ENCODE measurements at places on chromosomes 1 and 21.
A peak's percentile ranks its signal among the peaks of the same experiment; 100 is the strongest.

- DNase-seq: no peak
Observed at GRCh38 chr1:7785108-7785507, 1.0 kb downstream of the PER3 start.

DNA sequence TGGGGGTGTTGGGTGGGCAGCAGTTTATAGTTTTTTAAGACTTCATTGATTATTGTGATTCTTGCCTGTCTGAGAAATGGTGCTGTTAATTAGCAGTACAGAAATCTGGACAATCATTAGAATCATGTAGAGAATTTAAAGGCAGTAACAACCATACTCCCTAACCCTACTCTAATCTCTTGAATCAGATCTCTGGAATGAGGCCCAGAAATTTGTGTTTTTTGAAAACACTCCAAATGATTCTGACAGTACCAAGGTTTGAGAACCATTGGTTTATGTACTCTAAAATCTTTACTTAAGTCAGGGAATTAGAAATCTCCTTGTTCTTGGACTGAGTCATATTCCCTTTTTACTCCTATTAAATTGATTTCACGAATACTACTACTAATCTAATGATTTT lies 24.0 kb downstream of the FNBP1L start:
- DNase-seq: no peak

- no peak for DNase-seq
Observed at GRCh38 chr1:236009857-236010256, 55.0 kb downstream of the NID1 start.

- DNase-seq: no peak
Observed at GRCh38 chr1:175094626-175095025, 27.0 kb downstream of the TNN start.

DNA sequence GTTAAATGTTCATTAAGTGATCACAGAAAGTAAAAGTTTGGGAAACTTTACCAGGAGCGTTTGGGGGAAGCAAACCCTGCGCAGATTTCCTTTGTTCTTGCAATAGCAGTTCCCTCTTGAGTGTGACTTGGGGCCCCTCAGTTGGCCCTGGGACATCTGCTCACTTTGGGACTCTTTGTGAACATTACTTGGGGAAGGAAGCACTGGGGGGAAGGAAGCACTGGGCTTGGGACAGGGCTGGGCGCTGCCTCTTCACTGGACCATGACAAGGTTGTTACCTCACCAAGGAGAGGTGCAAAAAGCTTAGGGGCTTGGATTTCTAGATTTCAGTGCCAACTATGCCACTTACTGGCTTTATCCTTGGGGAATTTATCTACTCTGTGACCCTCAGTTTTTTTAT lies 63.5 kb downstream of the ETS2 start:
- DNase-seq: no peak

GRCh38 chr1:53811414-53811851 lies 26.7 kb downstream of the NDC1 start:
- peak; percentile 54 for DNase-seq

- no peak for DNase-seq
Observed at GRCh38 chr1:31936981-31937299, 1.2 kb downstream of the PTP4A2 start.

- no peak for DNase-seq
Observed at GRCh38 chr1:217188280-217189237, 442.3 kb downstream of the GPATCH2 start.

DNA sequence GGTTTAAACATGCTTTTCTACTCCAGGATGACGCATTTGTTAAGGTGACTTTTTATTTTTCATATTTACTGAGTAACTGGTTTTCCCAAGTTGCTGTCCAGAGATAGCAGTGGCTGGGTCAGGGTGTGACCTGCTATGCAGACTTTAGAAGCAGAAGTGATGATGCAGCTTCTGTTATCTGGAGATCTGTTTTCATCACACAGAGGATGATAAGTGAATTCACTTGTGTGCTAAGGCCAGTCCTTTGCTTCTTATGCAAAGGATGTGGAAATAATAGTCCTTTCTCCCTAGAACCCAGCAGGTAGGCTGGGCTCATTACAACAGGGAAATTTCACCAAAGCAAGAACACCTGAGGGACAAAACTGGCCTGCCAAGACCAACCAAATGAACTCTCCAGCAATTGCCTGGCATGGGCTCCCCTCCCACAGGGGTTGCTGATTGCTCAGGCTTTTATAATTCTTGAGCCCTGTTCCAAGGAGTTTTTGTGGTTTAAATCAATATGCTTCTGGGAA lies 97.8 kb upstream of the LPGAT1 start:
- DNase-seq: no peak

GRCh38 chr21:22363504-22363903 lies 1365.3 kb downstream of the NCAM2 start:
- DNase-seq: no peak

DNA sequence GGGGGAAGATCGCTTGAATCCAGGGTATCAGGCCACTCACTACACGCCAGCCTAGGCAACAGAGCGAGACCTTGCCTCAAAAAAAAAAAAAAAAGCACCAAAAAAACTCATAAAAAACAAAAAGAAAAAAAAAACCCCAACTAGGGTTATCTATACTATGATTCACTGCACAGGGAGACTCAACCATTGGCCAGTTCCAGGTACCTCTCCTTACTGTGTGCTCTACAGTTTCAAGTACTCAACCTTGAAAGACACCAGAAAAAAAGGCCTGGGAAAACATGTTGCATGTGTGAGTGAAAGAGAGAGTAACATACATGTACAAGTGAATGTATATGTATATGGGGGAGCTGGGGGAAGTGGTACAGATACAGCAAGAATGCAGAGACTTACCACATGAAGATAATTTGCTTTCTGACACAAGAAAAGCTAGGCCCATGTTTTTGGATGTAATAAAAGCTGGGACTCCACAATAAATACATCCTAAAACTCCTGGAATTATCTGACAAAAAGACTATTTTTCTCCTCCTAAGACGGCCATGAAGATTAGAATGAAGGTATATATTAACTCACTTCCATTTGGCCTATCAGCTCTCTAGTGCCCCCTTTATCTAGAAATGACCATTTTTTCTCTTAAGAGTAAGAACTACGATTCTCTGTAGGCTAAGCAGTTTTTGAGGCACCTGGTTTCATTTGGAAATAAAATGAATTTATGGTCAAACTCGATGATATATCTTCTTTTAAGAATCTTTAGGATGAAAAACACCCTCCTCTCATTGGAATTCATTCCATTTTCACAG lies 52.2 kb downstream of the SLC27A3 start:
- no peak for DNase-seq

- DNase-seq: no peak
Observed at GRCh38 chr1:180948641-180949615, 36.2 kb downstream of the KIAA1614 start.

DNA sequence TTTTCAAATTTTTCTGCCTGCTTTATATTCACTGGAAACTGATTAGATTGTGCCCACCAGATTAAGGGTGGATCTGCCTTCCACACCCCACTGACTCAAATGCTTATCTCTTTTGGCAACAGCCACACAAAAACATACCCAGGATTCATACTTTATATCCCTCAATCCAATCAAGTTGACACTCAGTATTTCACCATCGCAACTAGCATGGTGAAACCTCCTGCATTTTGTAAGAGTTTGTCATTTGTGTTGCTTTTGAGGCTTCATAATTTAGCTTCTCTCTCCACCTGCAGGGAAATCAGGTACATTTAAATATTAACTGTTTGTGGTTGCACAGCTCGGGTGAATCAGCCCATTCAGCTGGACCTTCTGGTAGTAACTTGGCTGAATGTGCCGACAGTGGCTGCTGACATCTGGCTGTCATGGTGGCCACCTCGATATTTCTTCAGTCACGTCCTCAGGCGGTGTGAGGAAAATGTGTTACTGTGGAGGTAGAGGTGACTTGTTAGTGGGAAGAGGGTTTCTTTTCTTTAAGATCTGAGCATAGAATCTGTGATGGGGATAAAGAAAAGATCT lies 224.0 kb downstream of the PTBP2 start:
- no peak for DNase-seq

GRCh38 chr1:105386489-105386888 lies 1636.8 kb downstream of the AMY1C start:
- no peak for DNase-seq

GRCh38 chr1:231499148-231499763 lies 29.2 kb upstream of the TSNAX start:
- no peak for DNase-seq

GRCh38 chr21:14306126-14306907 lies 76.6 kb downstream of the HSPA13 start:
- no peak for DNase-seq

DNA sequence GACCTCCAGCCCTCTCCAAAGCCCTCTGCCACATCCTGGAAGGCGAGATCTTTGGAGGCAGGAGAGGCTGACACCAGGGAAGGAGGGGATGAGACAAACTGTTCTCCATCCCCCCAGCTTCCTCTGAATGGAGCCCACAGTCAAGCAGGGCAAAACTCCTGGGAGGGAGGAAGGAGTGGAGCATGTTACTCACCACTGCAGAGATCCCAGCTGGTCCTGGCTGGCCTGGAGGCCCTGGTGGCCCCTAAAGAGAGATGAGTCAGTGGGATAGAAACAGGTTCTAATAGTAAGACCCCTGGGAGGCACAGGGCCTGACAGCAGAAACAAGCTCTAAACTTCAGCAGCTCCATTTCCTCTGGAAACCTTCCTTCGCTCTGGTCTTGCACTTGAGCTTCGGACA lies 14.0 kb upstream of the PEF1 start:
- DNase-seq: no peak

DNA sequence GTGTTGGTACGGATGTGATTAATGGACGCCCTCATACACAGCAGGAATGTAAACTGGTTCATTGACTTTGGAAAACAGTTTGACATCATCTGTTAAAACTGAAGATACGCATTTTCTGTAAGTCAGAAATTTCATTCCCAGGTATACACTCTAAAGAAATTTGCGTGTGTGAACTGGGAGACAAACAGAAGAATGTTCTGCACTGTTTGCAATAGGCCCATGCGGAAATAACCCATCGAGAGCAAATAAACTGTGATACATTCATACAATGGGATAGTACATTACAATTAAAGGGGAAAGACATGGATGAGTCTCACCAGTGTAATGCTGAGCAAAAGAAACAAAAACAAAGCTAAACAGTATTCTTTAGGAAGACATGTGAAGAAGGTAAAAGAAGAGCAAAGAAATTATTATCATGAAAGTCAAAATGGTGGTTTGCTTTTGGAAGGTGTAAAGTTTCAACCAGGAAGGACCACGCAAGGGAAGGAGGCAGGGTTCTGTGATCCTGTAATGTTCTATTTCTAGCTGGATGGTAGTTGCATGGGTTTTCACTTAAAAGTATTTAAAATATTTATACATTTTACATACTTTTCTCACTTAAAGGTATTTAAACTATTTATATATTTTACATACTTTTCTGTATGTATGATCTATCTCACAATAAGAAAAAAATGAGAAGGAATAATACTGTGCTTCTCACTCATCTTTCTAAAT lies 30.3 kb downstream of the INTS7 start:
- no peak for DNase-seq

DNA sequence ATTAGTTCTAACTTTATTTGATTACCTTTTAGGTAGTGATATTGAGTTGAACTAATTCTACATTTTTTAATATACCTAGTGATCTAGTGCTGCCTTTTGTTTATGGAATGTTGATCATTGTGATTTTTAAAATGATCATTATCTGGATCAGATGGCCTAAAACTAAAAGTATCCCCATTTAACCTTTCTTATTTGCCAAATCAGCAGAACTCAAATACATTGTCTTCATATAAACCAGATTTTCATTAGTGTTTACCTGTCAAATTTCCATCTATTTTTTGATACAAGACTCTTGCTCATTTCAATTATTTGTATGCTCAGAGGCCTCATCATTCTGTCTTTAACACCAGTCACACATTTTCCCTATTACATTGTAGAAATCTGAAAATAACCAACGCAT lies 441.2 kb downstream of the PTPRC start:
- no peak for DNase-seq

DNA sequence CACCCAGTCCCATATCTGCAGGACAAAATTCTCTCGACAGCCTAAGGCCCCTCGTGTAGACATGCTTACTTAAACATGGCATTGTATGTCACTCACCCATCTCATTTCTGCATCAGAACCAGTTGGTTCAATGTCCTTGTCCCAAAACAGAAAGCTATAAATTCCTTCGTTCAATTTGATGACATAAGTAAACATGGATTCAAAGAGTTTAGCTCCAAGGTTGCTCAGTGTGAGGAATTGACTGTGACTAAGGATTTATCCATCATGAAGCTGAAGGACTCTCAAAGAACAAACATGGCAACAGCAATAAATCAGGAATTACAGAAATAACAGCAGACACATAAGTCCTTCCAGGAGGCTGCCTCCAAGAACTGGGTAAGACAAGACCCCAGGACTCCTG lies 237.2 kb downstream of the TOMM20 start:
- DNase-seq: no peak

GRCh38 chr1:172492421-172492820 lies 40.5 kb upstream of the SUCO start:
- no peak for DNase-seq

DNA sequence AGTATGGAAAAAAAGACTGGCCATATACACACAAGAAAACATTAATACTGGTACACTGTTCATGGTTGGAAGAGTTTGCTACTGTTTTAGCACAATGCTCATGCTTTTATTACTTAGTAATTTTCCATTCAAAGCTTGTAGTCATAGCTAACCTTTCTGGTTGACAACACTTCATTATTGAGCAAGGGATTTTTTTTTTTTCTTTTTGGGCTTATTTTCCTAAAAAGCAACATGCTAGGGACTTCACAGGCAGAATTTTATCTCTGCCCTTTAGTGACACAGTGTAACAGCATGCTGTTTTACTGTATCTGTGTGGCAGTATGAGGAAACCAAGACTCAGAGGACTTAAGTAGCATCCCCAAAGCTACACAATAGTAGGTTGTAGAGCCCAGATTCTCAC lies 58.5 kb downstream of the FGGY start:
- no peak for DNase-seq

DNA sequence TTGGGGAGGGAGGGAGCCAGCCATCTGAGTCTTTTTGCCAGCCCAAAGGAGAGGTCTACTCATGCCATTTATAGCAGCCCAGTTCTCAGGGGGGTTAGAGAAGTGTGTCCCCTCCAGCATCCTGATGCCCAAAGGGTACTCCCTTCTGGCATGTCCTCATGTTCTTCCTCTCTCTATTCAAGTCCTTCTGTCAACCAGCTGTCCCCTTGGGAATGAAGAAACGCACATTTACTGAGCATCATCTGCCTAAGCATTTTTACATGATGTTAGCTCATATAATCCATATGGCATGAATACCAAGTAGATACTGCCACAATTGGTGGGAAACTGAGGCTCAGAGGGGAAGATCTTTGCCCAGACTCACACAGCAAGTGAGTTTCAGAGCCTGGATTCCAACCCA lies 14.8 kb upstream of the TACSTD2 start:
- DNase-seq: no peak

Data from activated CD4-positive, alpha-beta T cell treated with anti-CD3 and anti-CD28 coated beads for 48 hours (primary cell).